ENCODE measurements at places on chromosomes 5 and 9.

- no peak for DNase-seq
Measured at GRCh38 chr9:82192211-82192610, 203.6 kb downstream of the SPATA31D1 start.

GRCh38 chr5:140219068-140219991 lies 44.3 kb downstream of the CYSTM1 start:
- no peak for DNase-seq

- no peak for DNase-seq
Measured at GRCh38 chr9:76868897-76869296, 37.0 kb downstream of the PRUNE2 start.

DNA sequence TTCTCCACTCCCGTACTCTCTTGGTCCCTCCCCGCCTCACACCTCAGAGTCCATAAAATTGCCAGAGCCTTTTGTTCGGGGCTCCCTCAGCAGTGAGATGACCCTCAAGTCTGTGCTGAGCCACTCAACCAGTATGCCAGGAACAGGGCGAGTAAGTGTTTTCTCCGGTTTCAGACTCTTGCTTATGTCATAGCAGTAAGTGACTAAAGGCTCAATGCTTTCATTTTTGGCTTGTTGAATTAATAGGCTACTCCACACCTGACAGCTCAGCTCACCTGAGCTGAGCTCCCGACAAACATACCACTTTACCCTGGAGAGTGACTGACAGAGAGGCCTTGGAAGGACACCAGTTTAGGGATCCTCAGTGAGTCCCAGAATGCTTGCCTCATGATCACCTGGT lies 30.5 kb downstream of the PCSK1 start:
- no peak for DNase-seq

All from SJSA1 (cell line).